Activated T-helper 17 cell treated with anti-CD3 and anti-CD28 coated beads, Interleukin-2, amount 50 U/mL, for 72 hours (primary cell): ENCODE measurements at places on chromosomes 3 and 15.

GRCh38 chr3:65158023-65158422 is 470.2 kb upstream of the ADAMTS9 start:
- no peak for ATAC-seq

DNA sequence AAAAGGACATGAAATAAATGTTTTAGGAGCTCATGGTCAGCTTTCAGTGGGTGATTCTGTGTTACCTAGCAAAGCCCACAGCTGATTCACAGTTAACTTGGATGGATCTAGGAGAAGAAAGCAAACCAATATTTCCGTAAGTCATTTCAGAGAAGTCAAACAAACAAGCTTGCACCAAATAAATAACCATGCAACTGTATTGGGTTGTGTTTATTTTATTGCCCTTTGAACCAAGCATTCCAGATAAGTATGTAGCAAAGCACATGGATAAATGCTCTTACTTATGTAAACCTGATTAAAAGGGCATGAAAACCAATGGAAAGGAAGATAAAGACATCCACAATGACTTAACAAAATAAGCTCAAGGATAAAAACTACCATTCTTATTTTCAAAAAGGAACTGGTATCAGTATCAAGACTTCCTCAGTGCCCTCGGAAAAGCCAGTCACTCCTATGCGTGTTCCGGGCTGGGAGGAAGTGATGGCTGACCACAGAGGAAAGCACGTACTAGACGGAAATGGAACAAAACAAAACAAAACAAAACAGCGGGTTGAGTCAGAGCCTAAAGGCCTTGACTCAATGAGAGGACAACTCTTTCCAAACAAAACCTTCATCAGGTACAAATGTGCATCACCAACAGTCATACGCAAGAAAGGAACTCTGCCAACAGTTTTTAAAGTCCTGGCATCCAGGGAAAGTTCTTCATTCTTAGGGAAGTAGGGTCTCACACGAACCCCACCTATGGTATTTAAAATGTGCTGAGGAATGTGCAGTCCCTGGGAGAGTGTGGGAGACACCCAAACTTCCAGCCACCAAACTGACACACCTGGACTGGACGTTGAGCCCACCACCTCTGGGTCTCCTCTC is 103.3 kb downstream of the SNRK start:
- peak; percentile 95 for ATAC-seq

GRCh38 chr3:132723024-132723950 is 1.1 kb upstream of the NPHP3 start:
- ATAC-seq, result no peak

- no peak for ATAC-seq
These were observed 127.5 kb upstream of the STRIT1 start for GRCh38 chr3:155420881-155421486.

DNA sequence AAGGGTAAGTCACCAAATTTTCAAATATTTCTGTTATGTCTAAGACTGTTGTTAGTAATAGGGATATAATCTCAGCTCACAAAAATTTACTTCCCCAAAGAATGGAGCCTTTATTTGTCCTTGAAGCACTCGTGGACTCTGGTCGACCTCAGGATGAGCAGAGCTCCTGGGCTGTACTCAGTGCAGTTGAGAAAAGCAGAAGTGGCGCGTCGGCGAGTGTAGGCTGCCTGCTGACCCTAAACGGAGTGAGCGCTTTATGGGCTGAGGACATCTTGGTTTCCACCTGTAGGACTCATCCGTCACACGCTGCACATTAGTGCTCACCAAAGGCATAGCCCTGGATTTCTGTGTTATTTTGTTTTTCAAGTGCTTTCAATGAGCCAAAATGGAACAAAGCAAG is 11.0 kb downstream of the GABRA5 start:
- no peak for ATAC-seq

- no peak for ATAC-seq
These were observed 30.9 kb downstream of the FAM3D start for GRCh38 chr3:58635371-58636285.

- peak; percentile 68 for ATAC-seq
These were observed 14.5 kb upstream of the ISLR start for GRCh38 chr15:74158855-74159650.

GRCh38 chr3:149377408-149378364 is at the start of gene TM4SF1:
TM4SF1 (minus strand) TSS chr3:149377649; CDS start chr3:149377547, 102 bp downstream.
- peak; percentile 46 for ATAC-seq

DNA sequence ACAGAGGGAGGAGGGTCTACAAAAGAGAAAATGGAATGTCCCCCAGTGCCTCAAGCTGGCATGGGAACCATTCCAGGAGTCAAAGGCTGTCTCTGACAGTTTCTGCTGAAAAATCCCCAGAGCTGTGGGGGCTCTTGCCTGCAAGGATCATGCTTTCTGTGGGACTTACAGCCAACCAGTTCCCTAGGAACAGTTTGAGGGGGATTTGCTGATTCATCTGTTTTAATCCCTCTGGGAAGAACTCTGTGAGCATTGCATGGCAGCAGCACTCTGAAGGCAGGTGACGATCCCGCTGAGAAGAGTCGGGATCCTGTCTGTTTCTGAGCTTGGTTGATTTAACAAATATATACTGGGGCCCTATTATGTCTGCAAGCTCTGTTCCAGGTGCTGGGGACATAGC is 176.0 kb downstream of the SSR3 start:
- no peak for ATAC-seq

- no peak for ATAC-seq
These were observed 238.7 kb downstream of the CPNE4 start for GRCh38 chr3:131796111-131796510.

DNA sequence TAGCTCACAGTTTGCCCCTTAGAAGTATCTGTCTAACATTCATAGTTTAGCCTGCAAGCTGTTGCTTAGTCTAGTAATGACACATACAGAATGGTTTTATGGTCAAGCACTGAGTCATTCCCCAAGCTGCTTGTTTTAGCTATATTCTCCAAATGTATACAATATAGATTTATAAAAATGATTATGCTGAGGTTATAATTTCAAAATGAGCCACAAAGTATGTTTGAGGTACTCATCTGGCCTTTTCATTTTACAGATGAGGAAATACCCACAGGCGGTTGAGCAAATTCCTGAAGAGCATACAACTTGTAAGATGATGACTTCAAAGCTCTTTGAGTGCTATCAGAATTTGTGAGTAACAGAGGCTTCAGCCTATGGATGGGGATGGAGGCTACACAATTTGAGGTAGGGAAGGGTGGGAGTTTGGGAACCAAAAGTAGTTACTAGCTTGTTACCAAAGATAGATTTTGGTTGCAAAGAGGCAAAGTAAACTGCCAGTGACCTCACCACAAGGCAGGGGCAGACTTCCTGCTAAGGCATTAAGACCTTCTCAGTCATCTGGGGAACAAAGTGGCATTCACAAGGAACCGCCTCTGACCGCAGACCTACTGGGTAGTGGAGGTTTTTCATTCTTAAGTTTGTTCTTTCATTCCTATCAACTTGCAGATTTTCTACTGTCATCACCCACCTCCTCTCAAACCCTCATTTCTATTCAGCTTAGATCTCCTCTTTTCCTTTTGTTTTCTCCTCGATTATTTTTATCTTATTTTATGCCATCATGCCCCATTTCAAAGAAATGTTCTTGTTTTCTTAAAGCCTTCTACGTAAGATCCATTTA is 257.2 kb upstream of the NECTIN3 start:
- peak; percentile 86 for ATAC-seq

DNA sequence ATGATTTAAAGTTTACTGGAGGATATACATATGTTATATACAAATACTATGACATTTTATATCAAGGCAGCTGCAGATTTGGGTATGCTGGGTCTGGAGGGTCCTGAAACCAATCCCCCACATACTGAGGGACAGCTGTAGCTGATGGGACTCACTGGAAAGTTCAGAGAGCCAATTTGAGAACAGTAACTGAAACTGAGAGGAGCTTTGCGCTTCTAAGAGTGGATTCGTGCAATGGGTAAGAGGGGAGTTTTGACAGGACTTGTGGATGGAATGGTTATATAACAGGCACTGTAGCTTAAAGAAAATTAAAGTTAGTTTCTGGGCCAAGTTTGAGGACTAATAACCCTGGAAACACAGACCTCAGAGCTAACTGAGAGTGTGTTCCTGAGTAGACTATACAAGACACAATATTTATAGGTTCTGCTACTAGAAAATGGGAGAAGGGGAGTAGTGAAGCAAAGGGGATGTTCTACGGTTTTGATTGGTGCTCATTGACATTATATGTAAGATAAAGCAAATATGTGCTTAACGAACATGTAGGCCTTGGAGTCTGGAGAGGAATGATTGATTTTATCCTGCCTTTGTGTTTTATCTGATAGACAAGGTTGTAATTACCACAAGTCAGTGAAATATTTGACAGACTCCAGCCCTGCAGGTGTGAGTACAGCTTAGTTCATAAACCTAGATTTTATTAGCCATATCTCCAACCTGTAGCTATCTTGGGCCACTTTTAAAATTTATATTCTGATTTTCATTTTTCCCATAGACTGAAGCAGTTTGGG is 4.8 kb upstream of the ZMAT3 start:
- no peak for ATAC-seq

GRCh38 chr3:60316121-60316797 is 935.0 kb downstream of the FHIT start:
- ATAC-seq, result no peak

- ATAC-seq, result no peak
These were observed 10.8 kb downstream of the PAK6 start for GRCh38 chr15:40249477-40250303.
